ENCODE measurements at places on chromosomes 2 and 18. TPM values are rescaled to one million over a fixed set of nuclear protein-coding genes. Genes with fewer than 3 reads are reported as not detected.

The KCNG3 gene
- not detected for total RNA-seq

The ANO7 gene
- 0.63 TPM for total RNA-seq

The DYNAP gene
- not detected for total RNA-seq

The CSRNP3 gene
- total RNA-seq = 2.0 TPM

The ASAP2 gene
- total RNA-seq = 20.1 TPM

The FKBP7 gene
- total RNA-seq = 56.4 TPM

The IL36RN gene
- total RNA-seq = not detected

The CROCC2 gene
- 0.26 TPM for total RNA-seq

The KCNG2 gene
- total RNA-seq = 1.9 TPM

The HAAO gene
- total RNA-seq = 12.2 TPM

The MARCO gene
- not detected for total RNA-seq

The NT5DC4 gene
- not detected for total RNA-seq

The ARL6IP6 gene
- total RNA-seq = 7.8 TPM

The MRPL33 gene
- total RNA-seq = 30.0 TPM

The YIPF4 gene
- 13.1 TPM for total RNA-seq

The TXNDC2 gene
- total RNA-seq = 0.16 TPM

The VAMP8 gene
- total RNA-seq = 4.4 TPM

The ZSWIM2 gene
- total RNA-seq = not detected

The CNOT11 gene
- total RNA-seq = 5.6 TPM

The CCBE1 gene
- total RNA-seq = 24.9 TPM

The PDE11A gene
- total RNA-seq = 0.09 TPM

The PRKAG3 gene
- not detected for total RNA-seq

The ASB1 gene
- total RNA-seq = 18.4 TPM

The HRH4 gene
- total RNA-seq = under 0.01 TPM

The OBSL1 gene
- 54.0 TPM for total RNA-seq

The LIMS4 gene
- total RNA-seq = 0.77 TPM

The PHOSPHO2 gene
- total RNA-seq = 1.4 TPM

The SRD5A2 gene
- not detected for total RNA-seq

The LYPD6 gene
- not detected for total RNA-seq

The PRKRA gene
- 51.1 TPM for total RNA-seq

The NAT8 gene
- not detected for total RNA-seq

The MC5R gene
- not detected for total RNA-seq

The VAMP5 gene
- 32.5 TPM for total RNA-seq

The GNAL gene
- 0.69 TPM for total RNA-seq

The UGT1A6 gene
- total RNA-seq = not detected

The HOXD8 gene
- total RNA-seq = not detected

The GNLY gene
- not detected for total RNA-seq

The GAD1 gene
- 0.09 TPM for total RNA-seq

The GALNT3 gene
- 0.16 TPM for total RNA-seq

The ANKRD62 gene
- total RNA-seq = not detected

The IL18R1 gene
- 1.0 TPM for total RNA-seq

The CCL20 gene
- total RNA-seq = not detected

The FABP1 gene
- total RNA-seq = 0.09 TPM

The AOX1 gene
- total RNA-seq = 19.4 TPM

The SKOR2 gene
- total RNA-seq = not detected

The OR6B2 gene
- total RNA-seq = not detected

The ZNF892 gene
- 4.4 TPM for total RNA-seq

The STK36 gene
- 25.9 TPM for total RNA-seq

The RHBDD1 gene
- total RNA-seq = 64.8 TPM

The CD207 gene
- not detected for total RNA-seq

The SSB gene
- 51.2 TPM for total RNA-seq

The BOLL gene
- not detected for total RNA-seq

The GTF2A1L gene
- 0.69 TPM for total RNA-seq

The CHST10 gene
- 4.9 TPM for total RNA-seq

The TMEM37 gene
- total RNA-seq = 0.32 TPM

The FBXO36 gene
- total RNA-seq = 3.2 TPM

The MAP3K2 gene
- total RNA-seq = 15.9 TPM

The TTR gene
- not detected for total RNA-seq

The DIS3L2 gene
- total RNA-seq = 13.3 TPM

The CNGA3 gene
- 0.16 TPM for total RNA-seq

Data from bronchial smooth muscle cell (primary cell).